Panc1 (cell line): ENCODE measurements at places on chromosomes 12 and 14. TPM values are rescaled to one million over a fixed set of nuclear protein-coding genes. Genes with fewer than 3 reads are reported as not detected.

DNA sequence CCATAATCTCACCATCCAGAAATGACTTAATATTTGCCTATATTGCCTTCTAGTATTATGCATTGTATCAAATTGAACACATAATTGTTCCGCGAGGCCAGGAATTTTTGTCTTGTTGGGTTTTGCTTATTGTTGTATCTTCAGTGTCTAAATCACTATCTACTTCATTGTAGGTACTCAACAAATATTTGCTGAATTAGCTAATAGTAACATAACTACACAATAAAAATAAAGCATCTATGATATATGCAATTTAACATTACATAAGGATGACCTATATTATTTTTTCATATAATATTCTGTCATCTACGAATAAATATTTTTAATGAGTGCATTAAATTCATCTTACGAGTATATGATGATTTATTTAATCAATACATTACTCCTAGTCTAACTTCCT, 656.3 kb downstream of the ETNK1 start:
- H3K36me3 ChIP-seq, result no peaks in the 10 kb centered on the region
- no peak overlapping the region for H3K4me3 ChIP-seq
- H3K4me1 ChIP-seq, result no peaks in the 10 kb centered on the region
- no peak for DNase-seq

DNA sequence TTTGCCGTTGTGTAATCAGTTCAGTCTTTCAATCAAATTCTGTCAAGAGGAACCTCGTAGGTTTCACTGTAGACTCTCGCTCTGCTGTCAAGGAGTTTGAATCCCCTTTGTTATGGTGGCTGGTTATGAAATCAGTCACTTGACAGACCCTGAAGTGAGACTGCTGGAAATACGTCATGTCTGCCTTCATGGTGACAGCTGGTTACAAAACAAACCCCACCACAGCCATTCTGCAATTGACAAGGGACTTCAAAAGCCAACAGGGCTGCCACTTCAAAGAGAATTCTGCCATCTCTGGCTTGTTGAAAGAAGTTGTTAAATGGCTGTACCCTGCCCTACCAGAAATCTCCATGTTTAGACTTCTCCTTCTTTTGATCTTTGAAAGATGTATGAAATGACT, 286.9 kb downstream of the ERC1 start:
- DNase-seq, result no peak
- H3K36me3 ChIP-seq, result no peaks in the 10 kb centered on the region
- no peak overlapping the region for H3K4me3 ChIP-seq

- H3K36me3 ChIP-seq, result no peaks in the 10 kb centered on the region
- H3K4me1 ChIP-seq, result no peaks in the 10 kb centered on the region
- no peaks in the 10 kb centered on the region; the same call in 1 of the 2 replicates for H3K27me3 ChIP-seq
- H3K27ac ChIP-seq, result no peak overlapping the region
- DNase-seq, result no peak
- no peak overlapping the region for H3K4me3 ChIP-seq
Measured at GRCh38 chr14:72708708-72709475, 185.0 kb downstream of the DPF3 start.

DNA sequence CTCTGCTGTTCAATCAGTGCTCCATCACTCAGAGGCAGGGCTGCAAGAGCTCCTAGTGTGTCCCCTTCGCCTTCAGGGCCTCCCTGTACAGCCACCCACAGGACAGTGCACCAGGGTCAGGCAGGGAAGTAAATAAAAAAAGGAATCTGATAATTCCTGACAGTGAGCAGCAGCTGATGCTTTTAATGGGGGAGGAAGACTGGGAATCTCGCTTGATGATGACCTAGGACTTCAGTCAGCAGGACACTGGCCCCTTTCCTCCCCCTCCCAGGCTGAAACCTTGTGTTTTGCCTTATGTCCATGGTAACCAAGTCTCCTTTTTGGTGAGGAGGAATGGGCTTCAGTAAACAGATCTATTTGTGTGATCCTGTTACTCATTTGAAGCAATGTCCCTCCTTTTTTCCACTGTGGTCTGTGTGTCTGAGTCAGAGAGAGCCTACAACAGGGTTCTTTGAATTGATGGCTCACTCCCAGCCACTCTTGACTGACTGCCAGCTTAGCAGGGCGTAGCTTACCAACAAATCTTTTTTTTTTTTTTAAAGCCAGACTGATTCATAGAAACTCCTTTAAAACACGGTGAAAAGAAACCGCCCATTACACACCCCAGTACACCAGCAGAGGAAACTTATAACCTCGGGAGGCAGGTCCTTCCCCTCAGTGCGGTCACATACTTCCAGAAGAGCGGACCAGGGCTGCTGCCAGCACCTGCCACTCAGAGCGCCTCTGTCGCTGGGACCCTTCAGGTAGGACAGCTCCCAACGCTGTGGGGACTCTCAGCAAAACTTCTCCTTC, at the start of gene EMP1:
Gene EMP1, plus strand, starts transcription at position 597 of the 792 bp plus-strand sequence. CDS start 14,785 bp downstream, outside the sequence.
- peak within 1 kb of the TSS; percentile 45 for H3K4me3 ChIP-seq
- H3K36me3 ChIP-seq, result no peaks in the 10 kb centered on the region
- DNase-seq, result peak; percentile 91
- H3K4me1 ChIP-seq, result peaks cover 9% of the 10 kb centered on the region

DNA sequence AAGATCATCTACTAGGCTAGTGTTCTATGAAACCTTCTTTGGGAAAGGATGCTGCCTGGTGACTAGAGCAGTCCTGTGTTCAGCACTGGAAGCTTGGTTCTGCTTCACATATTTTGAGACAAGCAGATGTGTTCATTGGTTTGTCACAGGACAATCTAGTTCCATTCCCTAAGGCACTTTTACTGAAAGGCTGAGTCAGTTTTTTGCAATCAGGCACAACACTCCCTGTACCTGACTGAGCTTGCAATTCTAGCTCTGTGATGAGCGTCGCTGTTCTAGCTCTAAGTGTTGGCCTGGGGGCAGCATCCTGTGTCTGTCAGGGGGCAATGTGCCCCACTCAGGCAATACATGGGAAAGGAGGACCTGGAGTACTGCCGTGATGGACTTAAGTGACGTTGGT, 144.4 kb downstream of the CAND1 start:
- no peak for DNase-seq
- H3K4me1 ChIP-seq, result no peaks in the 10 kb centered on the region
- no peaks in the 10 kb centered on the region for H3K27me3 ChIP-seq
- no peaks in the 10 kb centered on the region for H3K36me3 ChIP-seq
- no peak overlapping the region for H3K4me3 ChIP-seq

OR6C2 gene
- total RNA-seq, result not detected

SSPN gene
- total RNA-seq, result 23.4 TPM

TMPRSS12 gene
- total RNA-seq, result not detected
